ENCODE measurements at places on chromosomes 11 and 22.

- DNase-seq, result no peak
Observed at GRCh38 chr11:63536669-63537292, at the start of gene PLAAT4. Gene PLAAT4, plus strand, starts transcription at chr11:63536808. Its CDS starts 61 bp downstream, at chr11:63536869.

DNA sequence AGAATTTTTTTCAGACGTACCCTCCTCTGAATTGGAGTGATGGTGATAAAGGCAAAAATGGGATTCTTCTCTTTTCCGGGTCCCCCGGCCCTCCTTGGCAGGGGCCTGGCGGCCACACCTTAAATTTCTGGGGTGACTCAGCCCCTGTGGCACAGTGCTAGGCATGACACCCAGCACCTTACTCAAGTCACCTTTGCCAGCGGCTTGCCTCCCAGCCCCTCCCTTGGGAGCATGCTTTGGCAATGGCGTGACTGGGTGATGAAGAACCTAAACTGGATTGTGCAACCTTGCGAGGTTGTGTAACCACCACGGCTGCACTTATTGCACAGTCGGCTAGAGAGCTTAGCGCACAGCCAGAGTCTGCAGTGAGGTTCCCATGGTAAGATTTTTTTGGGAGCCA is 16.2 kb upstream of the LDLRAD3 start:
- no peak for DNase-seq

DNA sequence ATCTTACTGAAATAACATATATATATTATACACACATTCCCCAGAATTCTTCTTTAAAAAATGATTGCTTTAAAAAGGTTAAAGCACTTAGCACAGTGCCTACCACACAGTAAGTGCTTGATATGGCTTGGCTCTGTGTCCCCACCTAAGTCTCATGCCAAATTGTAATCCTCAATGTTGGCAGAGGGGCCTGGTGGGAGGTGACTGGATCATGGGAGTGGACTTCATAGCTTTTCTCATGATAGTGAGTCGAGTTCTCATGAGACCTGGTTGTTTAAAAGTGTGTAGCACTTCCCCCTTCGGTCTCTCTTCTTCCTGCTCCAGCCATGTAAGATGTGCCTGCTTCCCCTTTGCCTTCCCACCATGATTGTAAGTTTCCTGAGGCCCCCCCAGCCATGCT is 6.2 kb downstream of the CRYAB start:
- no peak for DNase-seq

GRCh38 chr11:47147250-47147649 is 29.4 kb downstream of the ARFGAP2 start:
- DNase-seq, result no peak

DNA sequence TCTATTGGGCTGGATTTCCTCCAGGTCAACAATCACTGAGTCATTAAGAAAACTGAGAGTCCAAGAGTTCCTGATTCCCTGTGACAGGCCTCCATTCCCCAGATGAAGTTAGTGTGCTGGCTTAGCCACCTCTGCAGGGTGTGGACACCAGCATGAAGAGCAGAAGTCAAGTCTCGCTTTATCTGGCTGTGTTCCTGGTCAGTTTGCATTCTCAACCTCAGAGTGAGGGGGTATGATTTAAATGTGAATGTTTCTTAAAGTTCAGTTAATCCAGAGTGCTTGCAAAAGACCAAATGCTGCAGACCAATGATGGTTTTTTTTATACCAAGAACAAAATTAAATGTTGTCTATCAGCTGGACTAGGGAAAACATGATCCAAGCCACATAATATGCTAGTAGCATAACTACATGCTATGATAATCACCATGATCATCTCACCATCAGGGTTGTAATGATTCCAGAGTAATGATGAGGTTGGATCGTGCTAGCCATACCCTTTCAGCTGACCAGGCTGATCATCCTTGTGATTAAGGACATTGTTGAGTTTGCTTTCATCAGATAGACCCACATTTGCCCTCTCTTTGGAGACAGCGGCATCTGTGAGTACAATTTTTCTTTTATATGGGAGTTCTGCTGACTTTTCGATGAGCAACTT is 145.8 kb upstream of the ARHGAP20 start:
- DNase-seq, result no peak

GRCh38 chr11:133720951-133721350 is 124.4 kb downstream of the SPATA19 start:
- no peak for DNase-seq

- no peak for DNase-seq
Observed at GRCh38 chr11:5524756-5525155, 8.3 kb upstream of the UBQLNL start.

DNA sequence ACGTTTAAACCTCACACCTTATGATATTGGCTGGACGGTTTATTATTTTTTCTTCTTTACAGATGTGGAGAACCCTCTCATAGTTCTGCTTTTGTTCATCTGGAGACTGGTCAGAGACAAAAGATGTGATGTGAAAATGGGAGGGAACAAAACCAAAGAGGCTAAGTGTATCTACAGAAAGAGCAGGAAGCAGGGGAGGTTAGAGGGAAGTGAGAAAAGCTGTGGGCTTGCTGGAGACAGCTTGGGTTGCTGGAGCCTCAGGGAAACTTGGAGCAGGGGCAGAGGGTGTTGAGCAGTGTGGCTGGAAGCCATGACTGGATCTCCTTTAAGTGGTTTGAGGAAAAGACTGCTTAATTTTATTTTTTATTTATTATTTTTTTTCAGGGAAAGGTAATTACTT is 79.0 kb upstream of the SNX19 start:
- no peak for DNase-seq

- DNase-seq, result no peak
Observed at GRCh38 chr22:49260681-49261580, 566.7 kb downstream of the BRD1 start.

DNA sequence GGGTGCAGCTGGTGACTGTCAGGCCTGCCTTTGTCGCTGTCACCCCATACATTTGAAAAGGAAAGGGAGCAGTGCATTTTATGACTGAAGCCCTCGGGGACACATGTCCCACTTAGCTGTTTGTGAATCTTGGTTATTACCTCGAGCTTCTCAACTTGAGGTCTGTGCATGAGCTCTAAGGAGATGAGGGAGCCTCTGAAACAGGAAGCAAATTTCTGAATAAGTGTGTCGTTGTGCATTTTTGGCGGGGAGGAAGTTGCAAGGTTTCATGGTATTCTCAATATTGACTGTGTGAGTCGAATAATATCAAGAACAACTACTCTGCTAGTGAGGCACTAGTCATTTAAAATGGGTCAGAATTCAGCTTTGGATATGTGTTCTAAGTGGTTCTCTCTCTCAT is 149.7 kb upstream of the PLET1 start:
- no peak for DNase-seq

DNA sequence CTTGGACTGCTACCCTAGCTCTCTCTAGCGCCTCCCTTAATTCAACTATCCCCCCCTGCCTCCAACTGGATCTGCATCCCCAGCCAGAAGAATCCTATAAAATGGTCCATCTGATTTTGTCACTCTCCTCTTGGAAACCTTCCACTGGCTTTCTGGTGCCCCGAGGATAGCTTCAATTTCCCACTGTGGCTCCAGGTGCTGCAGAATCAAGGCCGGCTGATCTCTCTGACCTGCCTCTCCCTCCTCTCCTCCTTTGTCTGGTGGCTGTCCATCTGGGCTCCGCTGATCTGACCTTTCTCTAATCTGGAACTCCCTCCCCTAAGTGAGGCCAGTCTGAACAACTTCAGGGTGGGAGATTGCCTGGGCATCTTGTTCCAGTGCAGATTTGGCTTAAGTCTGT is 6.1 kb upstream of the GRK3 start:
- DNase-seq, result no peak

DNA sequence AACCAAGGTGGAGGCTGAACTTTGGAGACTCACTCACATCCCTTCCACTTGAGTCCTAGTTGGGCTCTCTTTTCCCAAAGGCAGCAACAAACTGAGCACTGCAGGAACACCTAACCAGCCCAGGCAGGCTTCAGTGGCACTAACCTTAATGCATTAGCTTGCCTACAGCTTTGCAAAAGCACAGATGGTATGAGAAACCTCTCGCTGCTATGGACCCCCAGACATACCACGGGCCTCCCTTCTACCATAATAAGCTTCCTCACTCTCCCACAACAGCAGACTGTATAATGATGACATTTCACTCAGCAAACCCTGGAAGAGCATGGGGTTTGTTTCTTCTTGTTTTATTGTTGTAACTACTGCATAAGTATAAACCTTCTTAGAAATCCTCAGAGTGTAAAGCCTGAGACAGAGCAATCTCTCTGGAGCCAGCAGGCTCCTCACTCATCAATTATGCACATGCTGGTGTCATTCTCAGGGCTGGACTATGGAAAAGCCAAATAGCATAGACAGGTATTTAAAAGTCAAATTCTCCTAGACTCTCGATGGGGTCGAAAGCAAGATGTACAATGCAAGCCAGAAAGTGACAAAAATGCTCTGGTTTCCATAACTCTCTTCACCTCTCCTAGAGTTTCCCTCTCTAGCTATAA is 167.6 kb downstream of the NXPE2 start:
- DNase-seq, result no peak

GRCh38 chr11:95229993-95230809 is 801 bp downstream of the SESN3 start:
- no peak for DNase-seq

DNA sequence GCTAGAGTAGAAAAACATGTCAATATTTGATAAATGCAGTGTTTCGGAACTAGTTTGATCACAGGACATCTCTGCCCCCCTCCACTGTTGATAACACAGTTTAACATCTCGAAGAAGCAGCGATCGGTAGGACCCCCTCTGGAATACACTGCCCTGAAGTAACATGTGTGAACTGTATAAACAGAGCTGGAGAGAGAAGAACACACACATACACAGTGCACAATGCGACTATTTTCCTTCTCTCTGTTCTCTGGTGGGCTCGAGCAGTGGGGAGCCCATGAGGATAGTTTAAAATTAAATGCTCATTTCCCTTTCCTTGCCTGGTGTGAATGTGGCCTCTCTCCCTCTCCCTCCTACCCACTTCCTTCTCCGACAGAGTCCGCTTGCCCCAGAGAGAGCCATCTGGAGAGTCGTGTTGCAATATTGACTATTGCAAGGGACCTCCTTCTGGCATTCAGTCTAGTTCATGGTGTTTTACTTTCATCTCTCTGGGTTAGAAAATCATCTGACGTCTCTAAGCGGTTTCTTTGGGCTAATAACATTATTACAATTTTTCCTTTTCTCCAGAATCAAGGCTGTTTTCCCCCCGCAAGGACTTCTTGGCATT is 51.6 kb upstream of the BARX2 start:
- DNase-seq, result no peak

- DNase-seq, result no peak
Observed at GRCh38 chr11:123434262-123434661, 4.2 kb downstream of the GRAMD1B start.

GRCh38 chr22:49155770-49156580 is 671.7 kb downstream of the BRD1 start:
- DNase-seq, result no peak

GRCh38 chr22:39877079-39877845 is 16.3 kb downstream of the ENTHD1 start:
- no peak for DNase-seq

GRCh38 chr11:3939211-3939610 is 83.7 kb downstream of the STIM1 start:
- DNase-seq, result no peak

DNA sequence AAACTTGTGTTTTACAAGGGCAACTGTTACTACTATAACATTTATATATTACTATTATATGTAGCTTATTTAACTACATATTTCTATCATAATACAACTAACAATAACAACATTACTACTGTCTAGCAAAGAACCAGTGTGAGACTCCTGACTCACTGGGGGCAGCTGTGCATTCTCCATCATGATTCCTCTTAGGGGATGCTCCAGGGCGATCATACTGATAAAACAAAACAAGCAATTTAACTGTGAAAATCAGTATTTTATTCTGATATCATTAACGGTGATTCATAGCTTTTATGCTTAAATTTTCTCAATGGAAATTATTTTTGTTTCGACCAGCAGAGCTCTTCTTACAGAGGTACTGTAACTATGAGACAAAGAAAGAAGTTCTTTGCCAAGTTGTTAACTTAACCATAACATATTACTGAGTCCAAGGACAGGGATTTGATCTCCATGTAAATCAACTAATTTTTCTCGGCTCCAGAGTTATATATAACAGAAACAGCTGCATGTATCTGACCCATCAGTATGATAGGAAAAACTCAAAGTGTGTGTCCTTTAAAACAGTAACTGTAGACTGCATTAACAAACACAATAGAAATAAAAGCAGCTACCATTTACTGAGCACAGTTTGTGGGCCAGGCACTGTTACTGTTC is 24.8 kb upstream of the FNBP4 start:
- no peak for DNase-seq

DNA sequence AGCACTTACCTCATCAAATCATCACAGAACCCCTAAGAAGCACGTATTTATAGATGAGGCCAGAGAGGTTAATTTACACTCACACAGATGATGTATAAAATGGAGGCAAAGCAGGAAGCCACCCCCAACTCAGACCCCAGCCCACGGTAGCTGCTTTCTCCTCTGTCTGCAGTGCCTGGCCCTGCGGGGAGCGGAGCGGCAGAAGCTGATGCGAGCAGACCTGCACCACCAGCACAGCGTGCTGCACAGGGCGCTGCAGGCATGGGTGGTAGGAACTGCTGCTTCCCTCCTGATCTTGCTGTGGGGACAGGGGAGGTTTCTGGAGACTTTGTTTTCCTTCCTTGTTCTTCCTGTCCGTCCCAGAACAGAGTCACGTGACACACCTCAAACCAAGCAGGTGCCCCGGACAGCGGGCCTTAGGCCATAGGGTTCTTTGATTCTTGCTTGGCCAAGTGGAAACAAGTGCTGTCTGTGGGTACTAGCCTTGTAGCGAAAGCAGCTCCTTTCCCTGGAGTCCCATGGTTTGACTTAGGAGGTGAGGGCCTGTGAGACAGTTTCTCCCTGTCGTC is 57.8 kb downstream of the PISD start:
- DNase-seq, result no peak

GRCh38 chr11:121654259-121654842 is 201.6 kb upstream of the SORL1-AS1 start:
- DNase-seq, result no peak

DNA sequence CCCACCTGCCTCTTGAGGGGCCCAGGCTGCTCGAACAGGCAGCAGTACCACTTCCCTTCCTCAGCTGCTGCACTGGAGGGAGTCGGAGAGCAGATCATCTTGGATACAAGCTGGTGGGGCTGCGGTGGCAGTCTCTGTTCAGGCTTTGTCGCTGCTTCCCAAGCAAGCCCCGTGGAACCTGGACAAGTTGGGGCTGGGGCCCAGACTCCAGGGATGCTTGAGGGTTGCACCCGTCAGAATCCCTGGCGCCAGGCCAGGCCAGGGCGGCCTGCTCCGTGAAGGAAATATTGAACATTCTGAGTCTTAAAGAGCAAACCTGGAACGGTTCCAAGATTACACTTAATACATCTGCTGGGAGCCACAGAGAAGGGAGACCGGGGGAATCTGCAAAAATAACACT is 310.1 kb upstream of the SORL1-AS1 start:
- DNase-seq, result no peak

GRCh38 chr11:110463153-110463552 is 33.4 kb downstream of the FDX1 start:
- DNase-seq, result no peak

All from stimulated activated CD8-positive, alpha-beta memory T cell treated with anti-CD3 and anti-CD28 coated beads, Interleukin-2, amount 100 ng/mL, for 1 hour (primary cell).